NCI-H1105 (cell line): ENCODE measurements at places on chromosomes 2 and 18.
A peak's percentile ranks its signal among the peaks of the same experiment; 100 is the strongest.

DNA sequence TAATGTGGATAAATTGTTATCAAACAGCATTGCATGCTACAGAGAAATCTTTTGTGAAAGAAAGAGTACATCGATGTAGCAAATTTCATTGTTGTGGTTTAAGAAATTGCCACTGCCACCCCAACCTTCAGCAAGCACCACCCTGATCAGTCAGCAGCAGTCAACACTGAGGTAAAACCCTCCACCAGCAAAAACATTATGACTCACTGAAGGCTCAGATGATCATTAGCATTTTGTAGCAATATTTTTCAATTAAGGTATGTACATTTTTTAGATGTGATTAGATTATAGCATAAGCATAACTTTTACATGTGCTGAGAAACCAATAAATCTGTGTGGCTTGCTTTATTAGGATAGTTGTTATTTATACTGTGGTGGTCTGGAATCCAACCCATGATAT is 75.5 kb downstream of the ZNF385B start:
- no peak for DNase-seq

DNA sequence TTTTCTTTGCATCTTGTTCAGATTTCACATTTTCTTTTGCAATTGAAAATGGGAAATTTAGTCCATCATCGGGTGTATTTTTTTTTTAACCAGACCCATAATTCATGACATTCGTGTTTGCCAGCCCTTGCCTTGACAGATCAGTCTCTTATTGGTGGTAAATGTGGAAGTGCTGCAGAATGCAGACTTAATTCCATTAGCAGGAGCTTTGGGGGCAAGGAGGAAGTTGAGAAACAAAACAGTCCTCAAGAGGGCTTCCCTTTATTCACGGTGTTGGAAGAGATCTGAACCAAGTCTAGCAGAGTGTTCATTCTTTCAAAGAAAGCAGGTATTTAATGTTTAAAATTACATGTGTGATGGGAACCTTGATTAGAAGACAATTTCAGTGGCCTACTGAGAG is 16.6 kb upstream of the RPE start:
- no peak for DNase-seq

DNA sequence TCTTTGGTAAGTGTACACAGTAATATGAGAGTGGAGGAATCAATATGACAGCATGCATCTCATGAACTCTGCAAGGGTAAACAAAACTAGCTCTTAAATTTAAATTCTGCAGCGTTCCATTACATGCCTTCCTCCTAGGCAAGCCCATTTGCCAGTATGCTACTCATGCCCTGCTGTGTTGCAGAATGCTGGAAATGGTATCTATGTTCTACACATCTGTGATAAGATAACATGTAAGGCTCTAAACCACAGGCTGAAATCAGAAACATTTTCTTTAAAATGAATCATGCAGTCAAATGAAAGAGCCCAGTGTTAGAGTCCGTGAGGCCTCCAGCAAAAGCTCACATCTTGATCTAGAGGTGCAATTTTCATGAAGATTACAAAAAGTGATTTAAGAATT is 112.8 kb upstream of the FN1 start:
- no peak for DNase-seq

GRCh38 chr2:159613651-159614285 is 2.6 kb downstream of the BAZ2B start:
- DNase-seq: peak; percentile 49

GRCh38 chr2:232870018-232870765 is at the start of gene SNORC:
TSS of gene SNORC (plus strand) at chr2:232870264. CDS start at chr2:232870342, 78 bp downstream.
- DNase-seq: no peak

DNA sequence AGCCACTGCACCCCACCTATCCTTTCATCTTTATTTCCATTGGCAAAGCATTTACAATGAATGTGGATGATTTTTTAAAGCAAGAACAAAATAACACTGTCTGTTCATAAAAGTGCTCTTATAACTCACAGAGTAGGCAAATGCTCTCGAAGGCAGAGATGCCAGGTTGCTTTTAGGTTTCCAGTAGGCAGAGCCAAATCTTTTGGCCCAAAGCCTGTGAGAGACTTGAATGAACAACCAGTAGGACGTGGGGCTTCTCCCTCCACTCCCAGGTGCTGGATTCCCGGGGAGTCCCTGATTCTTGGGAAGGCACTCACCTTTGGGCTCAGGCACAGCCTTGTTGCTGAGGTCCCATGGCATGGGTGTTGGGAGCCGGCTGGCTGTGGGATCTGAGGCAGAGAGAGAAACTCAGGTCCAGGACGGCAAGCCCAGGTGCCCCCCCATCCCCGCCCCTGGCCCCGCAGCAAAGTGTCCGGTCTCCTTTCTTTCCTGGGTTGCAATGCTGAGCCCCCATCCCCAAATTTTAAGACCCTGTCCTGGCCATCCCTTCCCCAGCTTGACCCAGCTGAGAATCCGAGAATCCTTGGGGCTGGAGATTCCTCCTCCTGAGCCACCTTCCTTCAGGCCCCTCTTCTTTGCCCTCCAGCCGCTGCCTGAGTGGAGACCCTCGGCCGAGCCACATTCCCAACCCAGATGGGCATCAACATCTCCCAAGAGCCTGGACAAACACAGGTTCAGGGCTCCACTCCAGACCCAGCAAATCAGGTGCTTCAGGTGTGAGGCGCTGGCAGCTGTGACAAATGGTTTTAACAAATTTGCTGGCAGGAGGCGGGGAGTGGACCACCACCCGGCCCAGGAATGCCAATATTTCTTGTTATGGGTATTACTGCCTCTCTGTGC is 5.8 kb downstream of the NEURL3 start:
- no peak for DNase-seq

- no peak for DNase-seq
Measured at GRCh38 chr18:56843241-56843640, 192.1 kb downstream of the WDR7 start.

DNA sequence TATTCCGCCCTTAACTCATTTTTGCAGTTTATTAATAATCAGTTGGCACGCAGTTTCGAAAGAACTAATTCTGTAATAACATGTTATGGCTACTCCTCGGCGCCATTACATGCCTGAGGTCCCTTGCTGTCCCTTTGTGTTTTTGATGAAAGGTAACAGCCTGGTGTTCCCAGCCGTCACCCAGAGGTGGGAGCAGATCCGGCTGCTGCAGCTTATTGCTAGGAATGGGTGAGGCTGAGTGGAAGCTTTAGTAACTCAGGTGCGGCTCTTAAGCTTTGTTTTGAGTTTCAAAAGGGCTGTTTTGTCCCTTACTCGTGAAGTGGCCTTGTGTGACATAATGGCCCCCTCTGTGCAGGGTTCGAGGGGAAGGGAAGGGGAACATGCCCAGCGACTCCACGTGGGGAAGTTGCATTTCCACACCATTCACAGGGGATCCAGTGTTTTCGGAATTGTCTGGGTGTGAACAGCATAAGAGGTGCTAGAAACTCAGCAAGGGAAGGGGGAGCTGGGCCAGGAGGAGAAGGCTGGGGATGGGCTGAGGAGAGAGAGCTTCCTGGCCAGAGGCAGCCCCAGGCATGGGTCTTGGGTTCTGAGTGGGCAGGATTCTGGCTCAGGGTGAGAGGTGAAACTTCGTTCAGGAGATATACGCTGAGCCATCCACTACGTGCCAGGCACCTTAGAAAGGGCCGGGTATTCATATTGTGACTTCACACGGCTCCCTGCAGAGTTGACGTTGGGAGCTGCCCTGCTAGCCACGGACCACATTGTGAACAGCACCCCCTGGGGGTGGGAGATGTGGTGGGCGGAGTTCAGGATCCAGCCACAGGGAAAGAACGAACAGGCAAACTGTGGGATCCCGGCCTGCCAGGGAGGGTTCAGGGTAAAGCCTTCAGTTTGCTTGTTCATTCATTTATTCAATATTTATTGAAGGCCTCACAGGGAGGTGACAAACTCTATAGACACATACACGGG is 84.4 kb downstream of the TGOLN2 start:
- no peak for DNase-seq

- no peak for DNase-seq
Measured at GRCh38 chr2:42254186-42254895, 85.2 kb downstream of the EML4 start.

DNA sequence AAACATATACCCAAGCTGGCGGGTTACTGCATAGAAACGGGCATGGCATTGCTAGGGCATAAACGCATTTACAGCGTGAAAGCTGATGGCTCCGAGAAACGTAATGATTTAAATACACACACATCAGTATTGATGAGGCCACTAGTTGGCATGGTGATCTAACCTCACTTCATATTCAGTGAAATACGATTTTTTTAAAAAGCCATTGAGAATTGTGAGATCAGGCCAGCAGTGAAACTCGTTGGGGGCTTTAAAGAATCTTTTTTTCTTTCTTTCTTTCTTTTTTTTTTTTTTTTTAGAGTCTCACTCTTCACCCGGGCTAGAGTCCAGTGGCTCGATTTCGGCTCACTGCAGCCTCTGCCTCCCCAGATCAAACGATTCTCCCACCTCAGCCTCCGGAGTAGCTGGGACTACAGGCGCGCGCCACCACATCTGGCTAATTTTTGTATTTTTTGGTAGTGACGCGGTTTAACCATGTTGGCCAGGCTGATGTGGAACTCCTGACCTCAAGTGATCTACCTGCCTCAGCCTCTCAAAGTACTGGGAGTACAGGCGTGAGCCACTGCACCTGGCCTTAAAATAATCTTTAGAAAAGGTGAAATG is 2.4 kb upstream of the SMAD7 start:
- DNase-seq: no peak

DNA sequence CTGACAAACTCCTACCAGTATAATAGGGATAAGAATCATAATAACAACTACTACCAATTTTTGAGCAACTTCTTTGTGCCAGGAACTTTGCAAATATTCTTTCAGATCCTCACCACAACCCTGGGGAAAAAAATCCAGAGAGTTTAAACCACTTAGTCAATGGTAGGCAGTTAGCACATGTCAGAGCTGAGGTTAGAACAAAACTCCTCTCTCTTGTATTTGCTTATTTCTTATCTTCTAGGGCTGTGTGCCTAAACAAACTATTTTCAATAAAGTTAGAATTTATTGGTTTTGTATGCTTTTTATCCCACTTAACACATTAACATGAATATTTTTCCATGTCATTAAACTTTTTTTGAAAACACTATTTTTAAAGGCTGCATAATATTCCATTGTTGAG is 127.1 kb downstream of the BCL11A start:
- no peak for DNase-seq

GRCh38 chr18:6279308-6279707 is 135.4 kb downstream of the L3MBTL4 start:
- no peak for DNase-seq

- no peak for DNase-seq
Measured at GRCh38 chr2:84866122-84866521, 14.8 kb downstream of the TRABD2A start.

DNA sequence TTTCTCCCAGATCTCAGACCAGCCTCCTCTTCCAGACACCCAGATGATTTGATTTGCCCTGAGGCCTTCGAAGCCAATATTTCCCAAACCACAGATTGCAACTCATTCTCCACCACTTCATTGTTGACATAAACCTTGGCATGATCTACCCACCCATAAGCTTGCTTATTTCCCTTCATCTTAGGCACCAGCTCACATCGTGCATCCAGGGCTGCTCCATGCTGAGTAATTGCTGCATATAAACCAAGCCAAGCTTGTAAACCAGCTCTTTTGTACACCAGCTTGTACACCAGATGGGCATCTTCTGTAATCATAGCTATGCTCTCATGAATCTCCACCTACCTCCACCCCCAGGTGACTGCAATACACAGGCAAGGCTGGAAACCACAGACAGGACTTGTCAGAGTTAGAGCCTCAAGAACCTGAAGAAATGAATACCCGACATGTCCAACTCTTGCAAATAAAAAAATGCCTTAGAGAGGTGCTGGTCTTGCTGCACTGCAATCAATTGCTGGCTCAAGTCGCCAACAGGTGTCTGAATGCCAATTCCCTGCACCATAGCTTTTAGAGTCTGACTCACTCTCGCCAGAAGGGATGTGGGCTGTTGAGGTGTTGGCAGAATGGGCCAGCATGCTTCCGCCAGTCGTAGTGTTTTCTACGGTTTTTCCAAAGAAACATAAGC is 31.5 kb downstream of the TRABD2A start:
- no peak for DNase-seq

DNA sequence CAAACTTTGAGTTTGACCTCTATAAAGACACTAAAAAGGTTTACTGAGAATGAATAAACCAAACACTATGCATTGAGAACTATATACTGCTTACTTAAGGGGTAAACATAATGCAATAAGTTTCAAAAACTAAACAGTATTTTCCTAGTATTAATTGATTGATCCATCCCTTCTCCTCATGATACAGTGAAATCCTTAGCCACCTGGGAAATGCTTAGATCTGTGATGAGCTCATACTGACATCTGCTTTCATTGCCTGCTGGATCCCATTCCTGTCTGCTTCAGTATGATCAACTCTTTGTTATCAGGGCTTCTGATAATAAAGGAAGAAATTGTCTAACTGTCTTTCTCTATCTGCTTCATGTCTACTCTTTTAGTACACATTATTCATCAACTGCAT is 74.9 kb upstream of the UBE2E3 start:
- DNase-seq: no peak

DNA sequence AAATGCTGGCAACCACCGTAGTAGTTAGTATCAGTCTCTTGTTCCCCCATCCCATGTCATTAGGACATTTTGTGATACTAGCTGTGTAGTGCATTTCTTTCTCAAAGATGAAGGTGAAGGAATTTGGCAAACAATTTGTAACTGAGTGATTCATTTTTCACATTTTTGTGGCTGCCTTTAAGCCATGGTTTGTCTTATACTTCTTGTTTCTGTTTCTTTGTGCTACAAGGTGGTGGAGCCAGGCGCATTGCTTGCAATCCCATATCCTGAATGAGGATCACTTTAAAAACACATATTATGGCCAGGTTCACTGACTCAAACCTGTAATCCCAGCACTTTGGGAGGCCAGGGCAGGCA is 40.6 kb downstream of the GPD2 start:
- no peak for DNase-seq

DNA sequence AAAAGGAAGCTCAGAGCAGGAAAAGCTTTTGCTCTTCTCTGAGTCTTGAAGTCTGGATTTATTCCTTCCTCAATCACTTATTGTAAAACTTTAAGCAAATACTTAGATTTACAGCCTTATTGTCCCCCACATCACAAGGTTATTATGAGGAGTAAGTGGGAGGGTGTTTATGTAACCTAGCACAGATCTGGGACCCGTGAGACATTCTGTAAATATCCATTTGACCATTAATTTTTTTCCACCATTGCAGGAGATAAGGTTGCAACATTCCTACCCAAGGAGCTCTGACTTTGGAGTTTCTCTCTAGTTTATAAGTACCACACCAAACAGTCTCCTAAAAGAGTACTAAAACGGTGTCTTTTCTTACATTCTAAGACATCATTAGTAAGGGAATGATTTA is 52.1 kb upstream of the CTIF start:
- no peak for DNase-seq

DNA sequence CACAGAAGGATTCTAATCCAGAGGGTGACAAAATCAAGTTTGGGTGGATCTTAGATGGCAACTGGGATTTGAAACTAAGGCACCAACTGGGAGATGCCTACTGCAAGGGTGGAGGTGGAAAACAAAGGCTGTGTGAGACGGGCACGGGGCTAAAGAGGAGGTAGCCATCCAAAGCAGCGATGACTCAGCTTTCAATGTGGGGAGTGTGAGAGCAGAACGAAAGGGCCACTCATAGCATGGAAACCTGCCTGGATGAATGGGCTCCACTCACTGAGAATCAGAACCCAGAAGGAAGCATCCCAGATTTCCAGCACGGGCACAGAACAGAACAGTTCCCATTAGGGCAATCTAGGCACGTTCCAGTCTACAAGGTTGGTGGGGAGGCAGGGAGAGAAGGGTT is 159.5 kb downstream of the COL4A4 start:
- DNase-seq: no peak
